ENCODE measurements at places on chromosomes 13 and 19.

GRCh38 chr19:29596885-29597525 lies 9.1 kb upstream of the POP4 start:
- peak; percentile 17 for DNase-seq

DNA sequence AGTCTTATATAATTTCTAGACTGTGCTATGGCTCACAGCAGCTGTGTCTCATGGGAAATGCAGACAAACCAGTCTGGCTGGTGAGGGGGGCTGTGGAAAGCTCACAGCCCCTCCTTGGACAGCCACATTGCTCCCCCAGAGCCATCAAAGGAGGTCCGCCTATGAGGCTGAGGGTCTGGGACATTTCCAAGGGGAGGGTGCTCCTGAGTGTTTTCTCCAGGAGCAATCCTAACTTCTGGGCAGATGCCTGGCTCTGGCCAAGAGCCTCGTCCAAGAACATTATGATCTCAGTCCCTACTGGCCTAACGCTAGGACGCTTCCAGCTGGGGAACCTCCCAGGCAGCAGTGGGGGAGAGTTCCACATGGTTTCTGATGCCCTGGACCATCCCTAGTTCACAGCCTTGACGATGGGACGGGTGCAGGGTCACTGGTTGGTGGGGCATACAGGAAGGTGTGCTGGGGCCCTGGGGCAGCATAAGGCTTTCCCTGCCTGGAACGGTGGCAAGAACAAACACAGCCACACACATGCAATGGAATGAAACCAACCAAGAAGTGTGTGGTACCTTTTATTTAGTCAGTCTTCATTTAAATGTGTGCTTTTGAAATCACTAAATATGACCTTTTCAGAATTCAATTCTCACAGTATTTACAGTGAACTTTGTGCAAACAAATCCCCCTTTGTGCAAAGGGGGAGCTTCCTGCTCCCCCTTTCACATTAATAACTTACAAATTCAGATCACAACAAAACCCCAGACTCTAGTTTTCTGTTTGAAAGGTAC lies 60.6 kb downstream of the CDADC1 start:
- DNase-seq, result no peak

DNA sequence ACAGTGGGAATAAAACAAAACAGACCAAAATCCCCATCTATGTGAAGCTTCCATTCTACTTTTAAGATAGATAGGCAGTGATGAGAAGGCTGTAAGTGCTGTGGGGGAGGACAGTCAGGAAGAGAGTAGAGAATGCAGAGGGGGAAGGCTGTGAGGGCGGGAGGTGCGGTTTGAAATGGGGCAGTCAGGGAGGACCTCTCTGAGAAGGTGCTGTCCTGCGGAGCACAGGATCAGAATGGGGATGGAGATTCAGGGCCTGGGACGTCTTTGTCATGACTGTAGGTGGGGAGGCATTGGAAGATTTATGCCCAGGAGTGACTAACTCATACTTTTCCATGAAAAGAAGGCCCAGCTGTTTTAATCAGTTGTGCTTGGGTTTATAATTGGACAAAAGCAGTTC lies 3.9 kb upstream of the GPR183 start:
- DNase-seq, result no peak

DNA sequence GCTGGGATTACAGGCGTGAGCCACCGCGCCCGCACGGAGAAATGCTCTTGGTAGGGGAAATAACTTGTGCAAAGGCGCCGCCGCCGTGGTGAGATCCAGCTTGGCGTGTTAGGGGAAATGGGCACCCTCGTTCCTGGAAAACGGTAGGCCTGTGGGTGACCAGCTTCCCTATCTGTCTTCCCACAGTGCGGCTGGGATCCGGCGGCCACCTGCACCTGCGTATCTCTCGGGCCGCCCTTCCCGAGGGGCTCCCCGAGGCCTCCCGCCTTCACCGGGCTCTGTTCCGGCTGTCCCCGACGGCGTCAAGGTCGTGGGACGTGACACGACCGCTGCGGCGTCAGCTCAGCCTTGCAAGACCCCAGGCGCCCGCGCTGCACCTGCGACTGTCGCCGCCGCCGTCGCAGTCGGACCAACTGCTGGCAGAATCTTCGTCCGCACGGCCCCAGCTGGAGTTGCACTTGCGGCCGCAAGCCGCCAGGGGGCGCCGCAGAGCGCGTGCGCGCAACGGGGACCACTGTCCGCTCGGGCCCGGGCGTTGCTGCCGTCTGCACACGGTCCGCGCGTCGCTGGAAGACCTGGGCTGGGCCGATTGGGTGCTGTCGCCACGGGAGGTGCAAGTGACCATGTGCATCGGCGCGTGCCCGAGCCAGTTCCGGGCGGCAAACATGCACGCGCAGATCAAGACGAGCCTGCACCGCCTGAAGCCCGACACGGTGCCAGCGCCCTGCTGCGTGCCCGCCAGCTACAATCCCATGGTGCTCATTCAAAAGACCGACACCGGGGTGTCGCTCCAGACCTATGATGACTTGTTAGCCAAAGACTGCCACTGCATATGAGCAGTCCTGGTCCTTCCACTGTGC lies 2.4 kb downstream of the GDF15 start:
- peak; percentile 63 for DNase-seq

GRCh38 chr13:99329477-99329876 lies 22.3 kb upstream of the GPR183 start:
- no peak for DNase-seq

DNA sequence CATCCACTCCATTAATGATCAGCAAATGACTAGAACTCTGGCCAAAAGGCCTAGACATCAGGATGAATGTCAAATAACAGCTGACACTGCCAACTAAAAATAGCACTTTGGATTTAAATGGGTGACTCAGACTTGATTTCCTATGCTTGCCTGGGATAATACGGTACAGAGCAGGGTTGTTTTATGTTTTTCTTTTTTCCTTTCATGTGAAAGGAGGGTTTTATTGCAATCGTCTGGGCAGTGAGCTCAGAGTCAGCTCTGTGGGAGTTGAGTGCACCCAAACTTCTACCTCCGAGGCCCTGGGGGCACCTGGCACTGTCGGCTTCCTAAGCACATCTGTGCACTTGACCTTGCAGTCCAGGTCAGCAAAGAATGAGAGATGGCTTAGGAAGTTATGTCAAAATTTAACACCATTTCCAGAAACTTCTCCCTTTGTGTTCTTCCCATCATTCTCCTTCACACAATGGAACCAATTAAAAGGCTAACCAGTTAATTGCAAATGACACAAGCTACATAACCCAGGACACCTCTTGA lies 134.1 kb downstream of the LACC1 start:
- DNase-seq, result peak; percentile 70

GRCh38 chr19:39082745-39083598 lies 1.2 kb upstream of the ACP7 start:
- DNase-seq, result peak; percentile 16

GRCh38 chr13:26952551-26953143 lies 192.1 kb upstream of the GPR12 start:
- no peak for DNase-seq

- DNase-seq, result no peak
Measured at GRCh38 chr19:41330946-41331678, 21.1 kb downstream of the CCDC97 start.

- no peak for DNase-seq
Measured at GRCh38 chr19:6724631-6725492, 4.4 kb upstream of the C3 start.

GRCh38 chr19:38045554-38046253 lies 138.7 kb downstream of the SIPA1L3 start:
- DNase-seq, result no peak

GRCh38 chr13:101575581-101575980 lies 123.1 kb downstream of the ITGBL1 start:
- no peak for DNase-seq

DNA sequence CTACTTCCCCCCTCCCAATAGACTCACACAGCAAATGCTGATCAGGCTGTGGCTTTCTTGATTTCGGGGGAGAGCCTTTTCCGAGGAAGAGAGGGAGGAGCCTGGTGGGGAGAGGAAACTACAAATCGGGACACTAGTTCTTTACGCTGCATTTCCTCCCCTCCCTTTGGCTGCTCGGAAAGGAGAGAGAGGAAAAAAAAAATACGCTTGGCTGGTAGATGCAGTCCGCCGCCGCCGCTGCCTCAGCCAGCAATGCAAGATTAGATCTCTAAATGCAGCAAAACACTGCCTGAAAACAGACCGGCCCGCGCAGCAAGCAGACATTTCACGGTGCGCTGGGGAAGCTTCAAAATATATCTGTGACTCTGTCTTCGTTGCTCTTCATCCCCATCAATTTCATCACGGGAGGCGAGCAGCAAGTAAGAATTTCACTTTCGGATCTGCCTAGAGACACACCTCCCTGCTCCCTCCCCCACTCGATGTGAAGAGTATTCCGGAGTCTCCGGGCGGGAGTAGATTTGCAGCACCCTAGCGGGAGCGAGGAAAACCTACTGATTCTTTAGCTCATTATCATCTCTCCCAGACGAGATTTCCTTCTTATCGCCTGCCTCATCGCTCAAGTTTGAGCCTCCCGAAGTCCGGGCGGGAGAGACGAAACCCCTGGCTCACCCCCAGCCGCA lies at the start of gene PCDH17:
Gene PCDH17, plus strand, starts transcription at position 149 of the 680 bp plus-strand sequence. CDS start 803 bp downstream, outside the sequence.
- DNase-seq, result no peak

DNA sequence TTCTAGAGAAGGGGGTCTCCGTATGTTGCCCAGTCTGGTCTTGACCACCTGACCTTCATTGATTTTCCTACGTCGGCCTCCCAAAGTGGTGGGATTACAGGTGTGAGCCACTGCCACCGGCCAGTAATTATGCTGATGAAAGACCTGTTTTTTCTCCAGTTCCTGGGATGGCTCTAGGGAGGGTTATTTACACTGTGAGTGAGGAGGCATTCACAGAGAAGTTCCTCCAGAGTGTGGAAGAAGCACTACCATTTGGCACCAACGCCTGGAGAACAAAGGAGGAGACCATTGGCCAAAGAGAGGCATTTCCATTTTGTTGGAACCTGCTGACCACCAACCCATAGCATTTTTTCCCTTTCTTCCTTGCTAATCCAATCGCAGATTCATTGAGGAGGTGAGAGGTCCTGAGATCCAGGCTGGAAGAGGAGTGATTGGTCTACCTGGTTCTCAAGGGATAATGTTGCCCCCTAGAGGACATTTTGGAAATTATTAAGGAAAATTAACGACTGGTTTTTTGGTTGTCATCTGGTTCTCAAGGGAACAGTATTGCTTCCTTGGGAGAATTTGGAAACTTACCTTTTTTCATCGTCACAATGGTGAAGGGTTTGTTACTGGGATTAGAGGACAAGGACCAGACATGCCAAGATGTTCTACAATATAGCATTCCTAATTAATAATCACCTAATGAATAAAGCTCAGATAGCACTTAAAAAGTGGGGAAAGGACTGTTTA lies 5.5 kb upstream of the SAE1 start:
- DNase-seq, result peak; percentile 74

DNA sequence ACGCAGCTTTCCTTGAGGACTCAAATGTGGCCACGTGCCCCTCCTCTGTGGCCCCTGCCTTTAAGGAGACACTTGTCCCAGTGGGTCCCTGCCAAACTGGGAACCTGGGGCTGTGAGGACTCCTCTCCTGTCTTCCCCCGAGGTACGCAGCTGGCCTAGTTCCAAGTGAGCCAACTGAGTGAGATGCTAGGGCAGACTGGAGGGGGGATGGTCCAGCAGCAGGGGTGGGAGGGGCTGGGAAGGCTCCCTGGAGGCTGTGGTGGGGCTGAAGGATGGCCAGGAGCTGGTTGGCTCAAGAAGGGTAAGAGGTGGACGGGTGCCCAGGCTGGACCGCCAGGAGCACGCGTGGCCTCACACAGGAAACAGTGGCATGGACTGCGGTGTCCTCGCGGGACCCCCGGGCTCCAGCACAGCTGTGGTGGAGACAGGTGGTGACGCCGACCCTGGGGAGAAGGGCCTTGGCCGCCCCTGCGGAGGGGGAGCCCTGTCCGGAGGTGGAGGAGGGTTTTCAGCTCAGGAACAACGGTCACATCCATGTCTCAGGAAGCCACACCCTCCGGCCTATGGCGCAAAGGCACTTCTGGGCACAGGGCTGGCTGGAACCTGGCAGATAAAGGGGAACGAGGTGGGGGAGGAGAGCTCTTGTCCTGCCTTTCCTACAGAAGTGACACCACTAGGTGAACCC lies 45.8 kb downstream of the MLLT1 start:
- no peak for DNase-seq

- DNase-seq, result peak; percentile 86
Measured at GRCh38 chr19:45404557-45405434, at the start of gene PPP1R13L. TSS of gene PPP1R13L (minus strand) at chr19:45405069. CDS start at chr19:45398318, 6,751 bp downstream.

Measured in kidney capillary endothelial cell (primary cell).